ENCODE measurements at places on chromosomes 4 and X.

DNA sequence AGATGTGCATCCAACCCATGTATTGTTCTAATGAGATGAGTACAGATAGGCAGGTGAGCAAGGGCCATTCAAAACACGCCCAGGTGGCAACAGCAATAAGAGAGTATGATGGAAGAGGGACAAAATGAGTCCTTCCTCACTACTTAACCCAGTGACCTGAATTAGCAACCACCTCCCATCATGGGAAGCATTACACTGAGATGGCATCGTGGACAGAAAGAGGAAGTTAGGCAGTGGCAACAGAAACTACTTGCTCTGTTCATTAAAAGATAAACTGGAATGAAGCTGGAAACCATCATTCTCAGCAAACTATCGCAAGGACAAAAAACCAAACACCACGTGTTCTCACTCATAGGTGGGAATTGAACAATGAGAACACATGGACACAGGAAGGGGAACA, 17.2 kb downstream of the RXFP1 start:
- DNase-seq = peak; percentile 3

GRCh38 chr4:123462007-123462406, 65.4 kb downstream of the SPRY1 start:
- DNase-seq = no peak

DNA sequence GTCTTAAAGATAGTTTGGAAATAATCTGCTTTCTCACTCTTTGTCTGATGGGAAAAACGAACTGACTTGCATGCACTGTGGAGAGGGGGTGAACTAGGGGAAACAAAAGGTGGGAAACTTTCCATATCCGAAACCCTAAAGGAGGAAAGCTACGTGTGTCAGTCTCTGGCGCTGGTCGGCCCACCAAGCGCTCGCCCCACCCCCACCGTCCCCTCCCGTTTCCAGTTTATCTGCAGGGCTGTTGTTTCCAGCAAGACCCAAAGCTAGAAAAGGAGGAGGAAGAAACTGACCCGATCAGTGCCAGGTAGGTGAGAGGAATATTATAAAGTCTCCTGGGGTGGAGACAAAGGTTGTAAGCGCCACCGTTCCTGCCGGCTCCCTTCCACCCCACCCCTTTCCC, 552 bp downstream of the TCEAL9 start:
- no peak for DNase-seq

GRCh38 chr4:108165586-108165985, 3.1 kb downstream of the LEF1 start:
- DNase-seq = no peak

- no peak for DNase-seq
These were observed 92.2 kb downstream of the HUWE1 start for GRCh38 chrX:53594354-53594753.

GRCh38 chrX:45980726-45981125, 564.5 kb downstream of the ZNF674 start:
- no peak for DNase-seq

DNA sequence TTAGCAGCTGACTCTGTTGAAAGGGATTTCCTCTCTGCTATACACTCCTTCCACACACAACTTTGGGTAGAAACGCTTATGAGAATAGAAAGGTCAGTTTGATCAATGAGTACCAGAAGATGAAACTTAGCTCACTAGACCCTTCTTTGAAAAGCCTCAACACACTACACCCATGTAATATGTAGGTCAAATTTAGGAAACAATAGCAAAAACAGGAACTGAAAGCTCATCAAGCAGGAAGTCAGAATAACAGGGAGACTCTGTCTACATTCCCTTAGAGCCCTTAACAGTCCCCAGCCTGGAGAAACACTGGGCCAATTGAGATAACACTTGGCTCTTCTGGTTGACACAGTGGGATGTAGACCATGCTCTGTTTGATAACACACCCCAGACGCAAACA, 30.7 kb downstream of the SRPX2 start:
- DNase-seq = no peak

- DNase-seq = no peak
These were observed 49.6 kb downstream of the DKK2 start for GRCh38 chr4:106986486-106986885.

- DNase-seq = no peak
These were observed 86.8 kb upstream of the TSPAN7 start for GRCh38 chrX:38474543-38474942.

DNA sequence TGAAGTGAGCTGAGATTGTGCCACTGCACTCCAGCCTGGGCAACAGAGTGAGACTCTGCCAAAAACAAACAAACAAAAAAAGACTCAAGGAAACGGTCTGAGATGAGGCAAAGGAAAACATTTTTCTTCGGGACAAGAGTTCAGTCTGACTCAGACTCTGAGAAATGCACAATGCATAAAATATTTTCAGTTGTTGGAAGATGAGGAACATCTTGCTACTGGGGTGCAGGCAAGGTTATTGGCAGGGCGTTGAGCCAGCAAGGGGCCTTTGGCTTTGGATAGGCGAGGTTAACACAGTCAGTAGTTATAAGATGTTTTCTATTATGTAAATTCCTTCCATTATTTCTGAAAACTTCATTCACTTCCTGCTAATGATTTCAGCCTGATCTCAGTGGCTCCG, 96.1 kb upstream of the VCX start:
- DNase-seq = no peak

DNA sequence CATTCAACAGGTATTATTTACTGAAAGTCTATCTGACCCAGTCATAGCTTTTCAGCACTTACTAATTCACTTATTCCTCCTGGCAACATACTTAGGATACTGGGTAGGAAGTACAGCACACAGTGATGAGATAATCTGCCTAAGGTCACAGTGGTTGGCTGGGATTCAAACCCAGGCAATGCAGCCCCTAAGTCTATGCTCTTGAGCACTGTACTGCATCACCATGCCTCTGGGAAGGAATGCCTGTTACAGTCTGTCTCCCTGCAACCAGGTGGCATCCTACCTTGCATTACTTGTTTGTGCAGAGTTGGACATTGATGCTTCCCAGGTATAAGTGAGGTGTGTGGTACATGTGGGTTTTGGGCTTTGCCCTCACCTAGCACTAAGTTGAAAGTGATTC, 21.5 kb upstream of the LRAT start:
- DNase-seq = no peak

DNA sequence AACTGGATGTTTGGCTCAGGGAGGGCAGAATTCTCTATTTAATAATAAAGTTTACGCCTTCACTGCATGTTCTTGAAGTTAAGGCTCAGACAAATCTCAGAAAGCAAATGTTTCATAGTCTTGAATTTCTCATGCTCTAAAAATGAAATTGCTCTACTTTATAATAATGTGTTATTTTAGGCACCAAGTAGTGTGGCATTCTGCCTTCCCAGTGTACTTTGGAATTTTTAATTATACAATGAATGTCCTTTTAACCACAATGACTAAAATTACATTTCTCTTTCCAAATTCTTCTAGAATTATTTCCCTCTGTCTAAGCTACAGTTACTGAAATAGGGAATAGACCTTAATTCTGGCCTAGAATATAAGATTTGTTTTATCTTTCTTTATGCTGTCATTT, 97.9 kb upstream of the PDE5A start:
- DNase-seq = no peak

DNA sequence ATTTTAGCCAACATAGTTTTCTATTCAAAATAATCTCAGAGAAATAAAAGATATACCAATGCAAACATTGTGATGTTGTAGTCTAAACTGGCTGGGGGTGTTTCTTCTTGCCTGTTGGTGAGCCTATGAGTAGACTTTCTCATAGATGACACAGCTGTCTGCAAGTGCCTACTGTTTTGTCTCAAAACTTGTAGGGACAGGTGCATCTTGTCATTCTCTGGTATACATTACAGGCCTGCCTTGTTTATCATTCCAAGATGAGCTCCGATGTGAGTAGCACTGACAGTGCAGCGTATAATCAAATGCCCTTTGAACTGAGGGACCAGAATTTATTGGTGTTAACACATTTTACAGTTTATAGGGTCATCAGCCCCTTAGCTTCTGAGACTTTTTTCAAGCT, 353.8 kb downstream of the PRDM5 start:
- DNase-seq = no peak
